Muscle of leg (tissue), 16 donors: ENCODE measurements at places on chromosomes 12 and 14. TPM values are rescaled to one million over a fixed set of nuclear protein-coding genes. Genes with fewer than 3 reads are reported as not detected.

DNA sequence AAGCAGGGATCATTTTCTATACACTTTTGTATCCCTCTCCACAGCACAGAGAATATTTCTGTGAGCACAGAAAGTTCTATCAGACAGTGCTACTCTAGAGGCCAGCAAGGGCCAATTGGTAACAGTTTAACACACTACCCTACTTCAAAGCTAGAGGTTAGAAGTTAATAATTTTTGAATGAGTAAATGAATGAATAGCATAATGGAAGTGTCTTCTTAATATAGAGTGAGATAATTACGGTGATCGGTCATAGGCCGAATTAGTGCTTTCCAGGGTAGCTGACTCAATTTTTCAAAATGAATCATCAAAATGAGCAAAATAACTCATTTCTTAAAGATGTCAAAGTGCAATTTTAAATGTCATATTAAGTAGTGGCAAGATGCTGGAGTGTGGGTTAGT lies 67.0 kb upstream of the CCDC198 start:
- no peak for DNase-seq
- H3K4me3 ChIP-seq, result no peak overlapping the region
- H3K4me1 ChIP-seq, result no peaks in the 10 kb centered on the region

GRCh38 chr14:100285913-100286400 lies 20.3 kb downstream of the SLC25A29 start:
- DNase-seq, result peak; percentile 20
- H3K4me1 ChIP-seq, result peaks cover 44% of the 10 kb centered on the region
- H3K4me3 ChIP-seq, result peak overlapping the region; percentile 77
- H3K27ac ChIP-seq, result no peak overlapping the region
- peaks cover 20% of the 10 kb centered on the region for H3K36me3 ChIP-seq

The INHBC gene
- total RNA-seq, result not detected

DNA sequence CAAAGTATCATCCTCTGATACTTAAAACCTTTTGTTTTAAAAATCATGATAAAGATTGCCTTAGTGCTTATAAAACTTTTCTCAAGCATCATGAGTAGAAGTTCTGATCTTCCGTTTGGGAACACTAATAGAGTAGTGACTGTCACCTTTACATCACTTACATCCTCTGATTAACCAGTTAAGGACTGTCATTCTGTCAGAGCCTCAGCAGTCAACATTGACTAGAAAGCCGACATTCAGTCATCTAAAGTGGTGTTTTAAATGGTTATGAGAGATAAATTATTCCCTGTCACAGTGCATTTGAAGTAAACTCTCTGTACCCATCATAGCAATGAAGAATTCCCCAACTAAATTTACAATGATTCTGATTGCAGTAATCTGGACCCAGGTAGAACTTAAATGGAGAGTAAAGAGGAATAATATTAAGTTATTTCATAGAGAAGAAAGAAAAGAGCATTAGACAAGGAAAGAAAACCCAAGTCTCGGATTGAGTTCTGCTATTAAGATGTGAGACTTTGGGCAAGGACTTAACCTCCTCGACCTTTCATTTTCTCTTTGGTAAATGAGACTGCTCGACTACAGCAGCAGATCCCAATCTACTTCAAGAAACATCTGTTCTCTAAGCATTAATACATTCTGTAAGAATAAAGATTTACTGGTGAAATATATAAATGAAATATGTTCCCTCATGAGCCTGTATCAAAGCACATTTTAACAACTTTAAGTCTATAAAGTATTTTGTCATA lies 563.9 kb upstream of the LMO3 start:
- no peak for DNase-seq
- H3K4me3 ChIP-seq, result no peak overlapping the region
- no peaks in the 10 kb centered on the region for H3K4me1 ChIP-seq
- no peaks in the 10 kb centered on the region for H3K27me3 ChIP-seq
- no peaks in the 10 kb centered on the region for H3K36me3 ChIP-seq
